ENCODE measurements at places on chromosomes 6 and 20. TPM values are rescaled to one million over a fixed set of nuclear protein-coding genes. Genes with fewer than 3 reads are reported as not detected.

The AVP gene
- not detected for total RNA-seq

The SLC22A2 gene
- 0.43 TPM for total RNA-seq

The C6orf15 gene
- total RNA-seq, result not detected

The OLIG3 gene
- not detected for total RNA-seq

The E2F3 gene
- 10.8 TPM for total RNA-seq

The PRDM13 gene
- not detected for total RNA-seq

The TMEM74B gene
- 9.4 TPM for total RNA-seq

The SNX21 gene
- total RNA-seq, result 19.3 TPM

GRCh38 chr6:128415387-128415786 is 105.0 kb downstream of the PTPRK start:
- no peaks in the 10 kb centered on the region for H3K4me1 ChIP-seq
- no peaks in the 10 kb centered on the region for H3K27me3 ChIP-seq
- no peak overlapping the region for H3K4me3 ChIP-seq
- no peak for DNase-seq
- no peak overlapping the region for H3K27ac ChIP-seq

GRCh38 chr20:11502061-11502460 is 415.6 kb upstream of the BTBD3 start:
- no peaks in the 10 kb centered on the region for H3K4me1 ChIP-seq
- H3K27me3 ChIP-seq, result no peaks in the 10 kb centered on the region
- DNase-seq, result no peak

- H3K4me1 ChIP-seq, result no peaks in the 10 kb centered on the region
- DNase-seq, result no peak
- H3K27ac ChIP-seq, result no peak overlapping the region
- H3K4me3 ChIP-seq, result no peak overlapping the region
- no peaks in the 10 kb centered on the region for H3K27me3 ChIP-seq
Measured at GRCh38 chr6:167739721-167740475, 86.8 kb upstream of the AFDN start.

GRCh38 chr6:110864824-110865223 is 9.8 kb upstream of the AMD1 start:
- H3K36me3 ChIP-seq, result no peaks in the 10 kb centered on the region
- H3K4me1 ChIP-seq, result peaks cover 3% of the 10 kb centered on the region
- DNase-seq, result no peak
- no peak overlapping the region for H3K27ac ChIP-seq

DNA sequence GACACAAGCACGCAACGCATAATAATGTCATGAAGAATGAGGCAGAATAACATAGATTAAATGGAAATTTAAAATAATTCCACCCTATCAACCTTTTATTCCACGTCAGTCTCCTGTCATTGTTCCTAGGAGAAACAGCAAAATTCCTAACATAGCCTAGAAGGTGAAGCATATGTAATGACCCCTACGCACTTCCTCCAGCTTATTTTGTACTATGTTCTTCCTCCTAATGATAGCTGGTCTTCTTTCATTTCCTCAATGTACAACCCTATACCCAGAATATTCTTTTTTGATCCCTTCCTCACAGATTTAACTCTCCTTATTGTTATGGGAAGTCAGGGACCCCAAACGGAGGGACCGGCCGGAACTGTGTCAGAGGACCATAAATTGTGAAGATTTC is 122.0 kb upstream of the CARMIL1 start:
- H3K27me3 ChIP-seq, result no peaks in the 10 kb centered on the region
- H3K4me3 ChIP-seq, result no peak overlapping the region
- H3K27ac ChIP-seq, result no peak overlapping the region

GRCh38 chr6:105359419-105360370 is 43.2 kb downstream of the PREP start:
- H3K4me3 ChIP-seq, result no peak overlapping the region
- H3K27ac ChIP-seq, result peak overlapping the region; percentile 44
- no peaks in the 10 kb centered on the region for H3K36me3 ChIP-seq
- DNase-seq, result peak; percentile 41
- no peaks in the 10 kb centered on the region for H3K27me3 ChIP-seq

- no peak overlapping the region for H3K27ac ChIP-seq
- H3K36me3 ChIP-seq, result no peaks in the 10 kb centered on the region
- H3K27me3 ChIP-seq, result no peaks in the 10 kb centered on the region
- DNase-seq, result no peak
Measured at GRCh38 chr6:89887452-89888137, 6.7 kb upstream of the GJA10 start.

DNA sequence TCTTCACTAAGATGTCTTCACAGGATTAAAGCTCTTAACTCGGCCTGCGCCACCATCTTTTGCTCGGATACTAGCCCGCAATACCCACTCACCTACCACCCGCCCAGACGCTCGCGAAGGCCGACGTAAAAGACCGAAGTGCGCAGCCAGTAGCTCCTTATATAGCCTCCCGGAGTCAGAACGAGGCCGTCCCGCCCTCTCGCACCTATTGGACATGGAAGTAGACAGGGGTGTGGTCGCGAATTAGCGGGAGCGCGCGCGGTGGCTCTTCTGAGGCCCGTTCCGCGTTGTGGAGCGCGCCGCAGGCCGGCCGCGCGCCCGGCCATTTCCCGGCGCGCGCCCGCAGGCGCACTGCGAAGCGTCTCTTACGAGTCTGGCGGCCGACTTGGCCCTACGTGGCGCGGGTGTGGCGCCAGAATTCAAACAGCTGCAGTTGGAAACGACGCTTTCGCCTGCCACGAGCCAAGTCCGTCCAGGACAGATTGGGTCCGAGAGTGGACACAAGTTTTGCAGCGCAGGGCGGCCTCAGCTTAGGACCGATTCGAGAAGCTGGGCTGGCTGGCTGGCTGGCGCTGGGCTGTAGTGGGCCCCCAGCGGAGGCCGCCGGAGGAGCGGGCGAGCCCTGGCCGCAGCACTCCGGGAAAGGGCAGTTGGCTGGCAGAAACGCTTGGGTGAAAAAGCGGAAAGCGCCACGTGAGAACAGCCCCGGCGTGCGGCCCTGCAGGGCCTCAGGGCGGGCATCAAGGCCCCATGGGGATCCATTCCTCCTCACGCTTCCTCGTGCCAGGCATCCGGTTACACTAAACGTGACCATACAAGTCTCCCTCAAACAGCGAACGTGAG is 36.1 kb upstream of the SYNCRIP start:
- peak overlapping the region; percentile 63 for H3K4me3 ChIP-seq
- H3K4me1 ChIP-seq, result peaks cover 20% of the 10 kb centered on the region
- DNase-seq, result peak; percentile 99
- peak overlapping the region; percentile 82 for H3K27ac ChIP-seq
- no peaks in the 10 kb centered on the region for H3K27me3 ChIP-seq

GRCh38 chr20:47993817-47994216 is 208.5 kb upstream of the SULF2 start:
- no peaks in the 10 kb centered on the region for H3K27me3 ChIP-seq
- peak overlapping the region; percentile 69 for H3K27ac ChIP-seq
- no peak for DNase-seq
- H3K4me3 ChIP-seq, result no peak overlapping the region
- H3K36me3 ChIP-seq, result no peaks in the 10 kb centered on the region
- peaks cover 3% of the 10 kb centered on the region for H3K4me1 ChIP-seq

DNA sequence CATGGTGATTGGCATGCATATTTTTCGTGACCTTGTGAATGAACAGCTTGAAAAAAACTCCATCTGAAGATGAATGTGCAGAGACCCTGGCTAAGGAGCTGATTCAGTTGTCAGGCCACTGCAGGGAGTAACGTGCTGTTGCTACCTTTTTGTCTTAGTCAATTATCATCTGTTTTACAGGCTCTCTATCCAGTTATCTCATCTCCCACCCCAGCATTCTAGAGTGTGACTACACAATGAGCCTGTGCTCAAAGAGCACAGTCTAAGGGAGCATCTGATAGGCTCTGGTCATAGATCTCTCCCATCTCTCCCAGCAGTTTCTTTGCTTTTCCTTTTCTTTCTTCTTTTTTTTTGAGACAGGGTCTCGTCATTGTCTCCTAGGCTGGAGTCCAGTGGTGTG is 45.5 kb downstream of the NDRG3 start:
- H3K27me3 ChIP-seq, result no peaks in the 10 kb centered on the region
- H3K27ac ChIP-seq, result no peak overlapping the region
- DNase-seq, result no peak
- H3K4me1 ChIP-seq, result no peaks in the 10 kb centered on the region
- H3K4me3 ChIP-seq, result no peak overlapping the region
- no peaks in the 10 kb centered on the region for H3K36me3 ChIP-seq

DNA sequence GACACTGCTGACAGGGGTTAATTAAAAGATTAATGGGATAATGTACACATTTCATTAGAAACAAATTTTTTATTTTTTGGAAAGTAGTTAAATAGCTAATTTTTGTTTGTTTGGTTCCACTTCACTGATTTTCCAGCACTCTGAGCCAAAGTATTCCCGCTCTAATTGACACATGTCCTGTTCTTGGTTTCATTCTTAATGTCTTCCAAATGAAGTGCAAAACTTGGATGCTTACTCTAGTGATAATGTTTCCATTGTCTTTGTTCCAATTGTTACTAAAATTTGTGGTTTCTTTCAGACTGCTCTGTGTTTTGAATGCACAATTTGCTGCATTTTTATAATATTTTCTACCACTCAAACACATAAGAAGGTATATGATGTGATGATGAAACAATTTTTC is 794.3 kb downstream of the PHF3 start:
- H3K4me3 ChIP-seq, result no peak overlapping the region
- no peak overlapping the region for H3K27ac ChIP-seq
- no peak for DNase-seq

Measured in hepatocyte (in vitro differentiated cells).